ENCODE measurements at places on chromosomes 16 and 17.

DNA sequence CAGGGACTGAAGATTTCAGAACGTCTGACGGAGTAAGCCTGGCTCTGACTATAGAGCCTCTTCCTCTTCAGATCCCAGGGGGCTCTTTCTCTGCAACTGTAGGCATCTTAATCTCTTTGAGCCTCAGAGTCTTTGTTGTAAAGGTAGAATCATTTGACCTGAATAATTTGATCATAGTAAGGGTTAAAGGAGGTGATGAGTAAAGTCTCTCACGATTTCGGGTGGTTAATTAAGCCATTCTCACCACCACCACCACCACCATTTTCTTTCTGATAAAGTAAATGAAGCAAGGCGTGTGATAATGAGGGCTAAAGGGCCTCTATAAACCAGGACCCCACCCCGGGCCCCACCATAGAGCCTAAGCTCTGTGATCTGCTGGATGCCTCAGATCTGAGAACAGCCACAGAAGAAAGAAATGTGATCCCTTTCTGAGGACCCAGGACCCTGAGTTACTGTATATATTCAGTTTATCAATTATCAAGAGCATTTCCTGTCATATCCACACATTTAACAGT, 33.0 kb upstream of the ADAMTS18 start:
- no peak for DNase-seq

DNA sequence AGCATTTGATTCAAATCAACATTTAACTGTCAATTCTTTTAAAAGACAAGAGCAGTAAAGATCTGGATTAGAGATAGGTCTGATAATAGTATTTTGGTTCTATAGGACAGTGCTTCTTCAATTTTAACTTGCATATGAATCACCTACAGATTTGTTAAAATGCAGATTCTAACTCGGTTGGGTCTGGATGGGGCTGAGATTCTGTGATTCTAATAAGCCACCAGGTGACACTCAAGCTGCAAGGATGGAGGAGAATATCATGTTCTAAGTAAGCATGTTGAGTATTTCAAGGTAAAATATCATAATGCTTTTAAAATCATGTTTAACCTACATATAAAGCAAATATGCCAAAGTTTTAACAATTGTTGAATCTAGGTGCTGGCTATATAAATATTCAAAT, 15.8 kb downstream of the TSPOAP1 start:
- DNase-seq = no peak

- no peak for DNase-seq
These were observed 1.9 kb downstream of the GLIS2 start for GRCh38 chr16:4317532-4318450.

- DNase-seq = no peak
These were observed 9.9 kb downstream of the TSPOAP1 start for GRCh38 chr17:58318627-58319172.

DNA sequence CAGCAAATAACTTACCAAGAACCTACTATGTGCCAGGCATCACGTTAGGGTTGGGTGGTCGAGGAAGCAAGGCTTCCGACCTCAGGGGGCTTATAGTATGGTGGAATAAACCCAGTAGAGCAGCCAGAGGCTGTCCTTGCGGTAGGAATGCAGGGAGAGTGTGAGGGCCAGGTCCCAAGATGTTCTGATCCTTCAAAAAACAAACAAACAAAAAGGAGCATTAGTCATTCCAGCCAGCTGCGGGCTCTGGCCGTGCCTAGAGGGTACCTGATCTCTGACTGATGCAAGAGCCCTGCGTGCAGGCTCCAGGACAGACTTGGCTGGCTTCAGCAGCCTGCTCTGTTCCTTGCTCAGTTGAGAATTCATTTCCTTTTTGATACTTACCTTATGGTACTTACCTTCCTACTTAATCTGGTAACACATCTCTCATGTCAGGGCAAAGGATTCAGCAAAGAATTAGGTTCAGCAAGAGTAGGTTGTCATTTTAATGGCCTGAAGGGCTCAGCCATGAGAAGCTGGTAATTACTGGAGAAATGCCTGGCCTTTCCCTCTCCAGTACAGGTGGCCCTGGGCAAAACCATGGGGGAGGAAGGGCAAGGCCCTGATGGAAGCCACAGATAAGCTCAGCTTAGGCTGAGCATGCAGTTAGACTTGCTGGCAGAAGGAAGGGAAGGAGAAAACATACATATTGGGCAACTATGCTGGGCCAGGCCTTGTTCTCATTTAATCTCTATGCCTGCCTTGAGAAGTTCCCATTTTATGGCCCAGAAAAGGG, 18.4 kb downstream of the CYB5D2 start:
- no peak for DNase-seq

GRCh38 chr17:78876094-78876597, 26.9 kb downstream of the CEP295NL start:
- DNase-seq = no peak

GRCh38 chr17:56144223-56144622, 9.1 kb upstream of the ANKFN1 start:
- no peak for DNase-seq

DNA sequence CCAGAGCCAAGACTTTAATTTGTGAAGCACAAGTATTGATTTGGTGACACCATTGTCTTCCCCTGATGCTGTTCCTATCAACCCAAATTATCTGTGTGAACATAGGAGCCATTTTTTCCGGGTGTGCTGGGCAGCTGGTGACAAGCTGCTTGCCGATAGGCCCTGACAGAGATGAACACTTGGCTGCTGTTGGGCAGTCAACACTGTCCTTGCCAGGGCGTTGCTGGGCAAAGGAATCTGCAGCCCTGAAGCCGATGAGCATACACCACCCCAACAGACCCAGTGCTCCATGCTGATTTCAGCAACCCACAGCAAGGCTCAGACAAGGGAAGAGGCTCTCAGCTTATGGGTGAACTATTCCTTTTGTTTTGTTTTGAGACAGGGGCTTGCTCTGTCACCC, 105.4 kb downstream of the YPEL2 start:
- no peak for DNase-seq

GRCh38 chr17:66381701-66382362, 79.4 kb downstream of the PRKCA start:
- no peak for DNase-seq

DNA sequence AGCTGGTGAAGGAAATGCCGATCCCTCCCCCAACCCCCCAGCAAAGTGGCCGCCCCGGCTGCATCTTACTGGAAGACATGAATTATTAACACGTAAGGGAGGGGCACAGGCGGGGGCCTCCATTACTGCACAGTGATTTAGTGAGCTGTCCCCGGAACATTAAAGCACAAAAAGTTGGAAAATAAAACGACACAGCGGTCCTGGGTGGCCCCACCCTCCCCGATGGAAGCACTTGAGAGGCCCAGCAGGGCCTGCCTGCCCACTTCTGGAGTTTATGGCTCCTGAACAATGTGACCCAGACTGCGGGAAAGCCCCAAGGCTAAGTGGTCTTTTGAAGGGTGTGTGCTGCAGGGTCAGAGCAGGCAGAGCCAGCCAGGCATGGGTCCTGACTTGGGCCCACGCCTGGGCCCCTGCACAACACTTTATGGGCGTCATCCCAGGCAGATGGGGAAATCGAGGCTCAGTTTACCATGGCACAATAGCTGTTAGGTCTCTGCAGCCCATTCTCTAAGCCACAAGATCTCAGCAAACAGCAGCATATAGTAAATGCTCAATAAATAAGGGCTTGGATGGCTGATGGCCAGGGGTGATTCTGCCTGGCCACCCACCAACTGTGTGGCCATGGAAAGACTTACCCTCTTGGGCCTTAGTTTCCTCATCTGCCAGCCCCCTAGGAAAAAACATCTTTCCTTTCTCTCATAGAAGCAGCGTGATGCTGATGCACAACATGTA, 22.8 kb downstream of the CCDC102A start:
- no peak for DNase-seq

GRCh38 chr17:71337938-71338337, 782.9 kb upstream of the SOX9 start:
- no peak for DNase-seq

GRCh38 chr17:74531231-74531761, at the start of gene CD300LB:
CD300LB (minus strand) TSS chr17:74531475; CDS start chr17:74531350, 125 bp downstream.
- DNase-seq = no peak

GRCh38 chr16:47461598-47462266, 601 bp downstream of the PHKB start:
- DNase-seq = no peak

GRCh38 chr17:50184611-50185398, 16.6 kb downstream of the COL1A1 start:
- DNase-seq = no peak

GRCh38 chr16:56337131-56337857, 88.1 kb downstream of the AMFR start:
- DNase-seq = no peak

DNA sequence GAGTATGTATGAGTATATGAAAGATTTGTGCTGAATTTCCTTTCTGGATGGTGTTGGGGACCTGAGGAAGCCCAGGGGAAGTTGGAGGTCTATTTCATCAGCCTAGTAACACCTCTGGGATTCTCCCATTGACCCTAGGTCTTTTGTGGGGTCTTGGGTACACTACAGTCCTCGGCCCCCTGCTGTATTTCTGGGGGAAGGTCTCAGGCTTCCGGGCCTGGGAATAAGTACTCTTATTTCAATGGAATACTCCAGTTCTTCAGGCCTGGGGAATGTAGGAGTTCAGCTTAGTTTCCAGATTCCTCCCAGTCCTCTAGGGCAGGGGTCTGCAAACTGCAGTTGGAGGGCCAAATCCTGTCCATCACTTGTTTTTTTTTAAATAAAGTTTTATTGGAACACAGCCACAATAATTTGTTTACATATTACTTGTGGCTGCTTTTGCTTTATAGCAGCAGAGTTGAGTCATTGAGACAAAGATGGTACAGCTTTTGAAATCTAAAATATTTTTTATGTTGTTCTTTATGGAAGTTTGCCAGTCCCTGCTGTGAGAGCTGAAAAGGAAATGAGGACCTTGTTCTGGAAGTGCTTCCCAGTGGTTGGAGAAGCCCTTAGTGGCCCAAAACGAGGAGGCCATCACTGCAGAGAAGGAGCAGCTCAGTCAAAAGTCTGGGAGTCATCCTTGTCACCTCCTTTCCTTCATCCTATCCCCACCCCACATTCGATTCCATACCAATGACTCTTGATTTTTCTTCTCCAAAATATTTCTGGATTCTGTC, 142.5 kb upstream of the HS3ST2 start:
- no peak for DNase-seq

- no peak for DNase-seq
These were observed 15.4 kb downstream of the TBX4 start for GRCh38 chr17:61467416-61468262.

GRCh38 chr17:56678249-56679114, 85.0 kb downstream of the NOG start:
- no peak for DNase-seq

DNA sequence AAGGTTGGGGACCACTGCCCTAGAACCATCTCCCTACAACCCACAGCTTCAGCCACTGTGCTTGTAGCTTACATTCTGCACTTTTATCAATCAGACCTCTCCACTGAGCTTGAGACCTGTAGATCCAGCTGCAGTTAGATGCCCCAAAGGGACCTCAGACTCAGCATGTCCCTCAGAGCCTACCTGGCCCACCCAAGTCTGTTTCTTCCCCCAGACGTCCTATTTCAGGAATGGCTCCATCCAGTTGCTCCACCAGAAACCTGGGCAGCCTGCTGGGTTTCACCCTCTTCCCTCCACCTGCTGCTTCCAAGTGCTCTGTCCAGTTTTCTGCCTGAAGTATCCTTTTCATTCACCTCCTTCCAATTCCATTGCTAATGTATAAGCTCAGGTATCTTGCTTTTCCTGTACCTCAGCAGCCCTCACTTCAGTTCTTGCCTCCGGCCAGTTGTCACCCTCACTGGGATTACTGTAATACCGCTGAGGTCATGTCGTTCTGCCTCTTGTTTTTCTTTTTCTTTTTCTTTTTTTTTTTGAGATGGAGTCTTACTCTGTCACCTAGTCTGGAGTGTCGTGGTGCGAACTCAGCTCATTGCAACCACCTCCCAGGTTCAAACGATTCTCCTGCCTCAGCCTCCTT, 55.0 kb downstream of the GNA13 start:
- no peak for DNase-seq

GRCh38 chr17:63267846-63268245, 178.3 kb downstream of the CYB561 start:
- DNase-seq = no peak

- DNase-seq = no peak
These were observed 32.3 kb downstream of the DDX19A start for GRCh38 chr16:70378869-70379493.

DNA sequence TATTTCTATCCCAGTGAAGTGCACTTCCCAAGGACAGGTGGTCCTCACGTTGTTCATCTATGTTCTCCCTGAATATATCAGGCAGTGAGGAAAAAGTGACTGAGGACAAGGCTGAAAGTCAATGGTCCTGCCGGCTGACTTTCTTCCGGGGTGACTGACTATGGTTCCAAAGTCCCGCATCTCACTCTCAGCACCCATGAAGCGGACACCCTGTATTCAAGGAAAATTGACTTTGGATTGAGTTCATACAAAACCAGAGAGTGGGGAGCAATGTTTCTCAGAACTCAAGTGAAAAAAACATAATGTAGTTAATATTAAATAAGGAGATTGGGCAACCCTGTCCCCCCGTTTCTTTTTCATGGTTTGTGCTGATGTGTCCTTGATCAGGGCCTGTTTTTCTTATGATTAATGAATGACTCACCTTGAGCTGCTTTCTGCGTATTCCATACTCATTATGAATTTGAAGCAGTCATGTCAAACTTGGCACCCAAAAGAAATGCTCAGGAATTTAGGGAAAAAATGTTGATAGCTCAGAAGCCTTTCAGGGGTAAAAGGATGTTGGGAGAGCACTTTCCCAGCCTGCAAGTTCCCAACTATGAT, 184.0 kb downstream of the CYLD start:
- DNase-seq = no peak

DNA sequence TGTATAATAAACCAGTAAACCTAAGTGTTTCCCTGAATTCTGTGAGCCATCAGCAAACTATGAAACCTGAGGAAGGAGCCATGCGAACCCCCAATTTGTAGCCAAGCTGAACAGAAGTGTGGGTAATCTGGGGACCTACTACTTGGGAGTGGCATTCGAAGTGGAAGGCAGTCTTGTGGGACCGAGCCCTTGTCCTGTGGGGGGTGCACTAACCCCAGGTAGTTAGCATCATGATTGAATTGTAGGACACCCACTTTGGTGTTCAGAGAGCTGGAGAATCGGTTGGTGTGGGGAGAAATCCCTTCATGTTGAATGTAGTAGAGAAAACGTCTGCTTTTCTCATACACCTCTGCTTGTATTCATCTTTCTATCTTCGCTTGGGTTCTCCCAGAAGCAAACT, 79.7 kb upstream of the CPHXL start:
- no peak for DNase-seq
